CD4-positive, alpha-beta memory T cell (primary cell): ENCODE measurements at places on chromosomes 16 and 17. TPM values are rescaled to one million over a fixed set of nuclear protein-coding genes. Genes with fewer than 3 reads are reported as not detected.

- DNase-seq = no peak
- H3K27ac ChIP-seq = no peak overlapping the region
- no peak overlapping the region for H3K4me3 ChIP-seq
These were observed 12.8 kb downstream of the KIF18B start for GRCh38 chr17:44934745-44935105.

GRCh38 chr17:81076141-81076679 lies 41.3 kb downstream of the BAIAP2 start:
- no peak overlapping the region for H3K4me3 ChIP-seq
- no peak overlapping the region for H3K27ac ChIP-seq
- no peaks in the 10 kb centered on the region for H3K4me1 ChIP-seq
- no peaks in the 10 kb centered on the region for H3K36me3 ChIP-seq
- no peak for DNase-seq

- no peaks in the 10 kb centered on the region for H3K4me1 ChIP-seq
- no peak overlapping the region for H3K4me3 ChIP-seq
- no peak for DNase-seq
- H3K27me3 ChIP-seq = no peaks in the 10 kb centered on the region
- no peak overlapping the region for H3K27ac ChIP-seq
These were observed 71.0 kb downstream of the LGALS9 start for GRCh38 chr17:27701963-27702362.

DNA sequence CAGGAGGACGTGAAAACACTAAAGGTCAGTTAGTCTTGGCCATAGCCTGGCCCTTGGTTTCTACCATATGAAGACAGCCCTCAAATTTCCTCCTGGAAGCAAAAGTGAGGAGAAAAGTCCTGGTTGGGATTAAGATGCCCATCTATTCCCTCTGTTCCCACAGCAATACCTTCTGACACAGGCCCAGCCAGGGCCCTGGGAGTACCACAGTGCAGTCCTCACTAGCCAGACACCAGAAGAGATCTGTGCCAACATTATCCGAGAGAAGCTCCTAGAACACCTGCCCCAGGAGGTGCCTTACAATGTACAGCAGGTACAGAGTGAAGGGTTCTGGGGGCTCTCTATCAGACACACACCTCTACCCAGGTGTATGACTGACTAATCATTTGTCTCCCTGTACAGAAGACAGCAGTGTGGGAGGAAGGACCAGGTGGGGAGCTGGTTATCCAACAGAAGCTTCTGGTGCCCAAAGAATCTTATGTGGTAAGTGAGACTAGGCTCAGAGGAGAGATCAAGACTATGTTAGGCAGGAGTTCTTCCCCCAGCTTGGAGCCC lies 4.1 kb downstream of the ERAL1 start:
- H3K4me1 ChIP-seq = peaks cover 13% of the 10 kb centered on the region
- no peak overlapping the region for H3K4me3 ChIP-seq
- H3K36me3 ChIP-seq = peaks cover 21% of the 10 kb centered on the region
- no peaks in the 10 kb centered on the region for H3K27me3 ChIP-seq
- DNase-seq = no peak

- H3K27me3 ChIP-seq = no peaks in the 10 kb centered on the region
- no peak overlapping the region for H3K4me3 ChIP-seq
- DNase-seq = no peak
- H3K27ac ChIP-seq = no peak overlapping the region
- H3K36me3 ChIP-seq = no peaks in the 10 kb centered on the region
These were observed 75.1 kb upstream of the C17orf78 start for GRCh38 chr17:37300683-37301082.

GRCh38 chr17:41178341-41178740 lies 320 bp upstream of the KRTAP4-2 start:
- H3K4me1 ChIP-seq = no peaks in the 10 kb centered on the region
- no peaks in the 10 kb centered on the region for H3K27me3 ChIP-seq
- no peaks in the 10 kb centered on the region for H3K36me3 ChIP-seq
- DNase-seq = no peak
- no peak overlapping the region for H3K4me3 ChIP-seq
- no peak overlapping the region for H3K27ac ChIP-seq

DNA sequence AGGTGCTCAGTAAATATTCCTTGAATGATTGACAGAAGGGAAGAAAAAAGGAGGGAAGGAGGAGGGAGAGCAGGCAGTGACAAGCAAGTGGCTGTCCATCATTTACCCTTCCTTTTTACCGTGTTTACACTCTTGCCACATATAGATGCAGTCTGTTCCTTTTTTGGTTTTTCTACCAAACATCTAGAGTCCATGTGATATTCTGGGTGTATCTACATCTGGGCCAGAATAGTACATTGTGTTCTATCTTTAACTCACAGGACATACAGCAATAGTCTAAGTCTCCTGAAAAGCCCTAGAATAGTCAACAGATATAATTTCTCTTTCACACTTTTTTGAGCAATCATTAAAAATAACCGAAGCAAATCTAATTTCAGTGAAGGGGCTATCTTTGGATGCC lies 33.5 kb downstream of the KCNJ2 start:
- DNase-seq = no peak
- no peak overlapping the region for H3K27ac ChIP-seq
- H3K27me3 ChIP-seq = peaks cover 4% of the 10 kb centered on the region
- no peaks in the 10 kb centered on the region for H3K36me3 ChIP-seq

The C16orf96 gene
- total RNA-seq = 0.33 TPM
